ENCODE measurements at places on chromosomes 13 and 19.

GRCh38 chr19:50158577-50158976 lies 4.5 kb downstream of the IZUMO2 start:
- no peak for DNase-seq

DNA sequence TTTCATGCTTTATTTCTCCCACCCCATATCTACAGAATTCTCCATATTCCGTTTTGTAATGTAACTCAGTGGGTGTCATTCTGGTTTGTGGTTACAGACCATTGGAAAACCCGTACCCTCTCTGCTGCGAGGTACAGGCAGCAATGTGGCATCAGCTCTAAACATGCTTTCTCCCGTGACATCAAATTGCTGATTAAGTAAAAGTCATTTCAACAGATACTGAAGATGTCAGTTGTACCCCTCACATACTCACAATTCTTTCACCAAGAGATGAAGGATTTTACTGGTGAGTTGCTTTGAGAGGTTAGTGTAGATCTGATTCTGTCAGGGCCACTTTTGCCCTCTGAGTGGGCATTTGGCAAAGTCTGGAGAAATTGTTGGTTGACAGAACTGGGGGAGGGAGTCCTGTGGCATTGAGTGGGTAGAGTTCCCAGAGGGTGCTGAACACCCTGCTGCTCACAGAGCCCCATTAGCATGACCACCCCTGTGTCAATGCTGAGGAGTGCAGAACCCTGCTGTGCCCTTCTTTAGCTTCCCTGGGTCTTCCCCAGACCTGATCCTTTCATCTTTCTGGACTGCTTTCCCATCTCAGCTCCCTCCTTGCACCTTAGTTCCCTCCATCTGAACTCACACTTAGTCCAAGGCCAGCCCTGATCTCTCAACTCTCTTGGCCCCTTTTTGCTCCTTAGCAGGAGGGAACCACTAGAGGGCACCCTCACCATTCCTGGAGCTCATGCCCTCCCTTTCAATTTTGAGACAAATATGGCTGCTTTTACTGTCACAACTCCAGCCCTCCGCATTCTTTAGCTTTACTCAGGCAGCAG lies 39.9 kb upstream of the CEACAM8 start:
- DNase-seq = peak; percentile 2

- no peak for DNase-seq
Observed at GRCh38 chr19:1745589-1746031, 7.7 kb upstream of the ONECUT3 start.

- no peak for DNase-seq
Observed at GRCh38 chr19:2487842-2488241, 11.9 kb downstream of the GADD45B start.

DNA sequence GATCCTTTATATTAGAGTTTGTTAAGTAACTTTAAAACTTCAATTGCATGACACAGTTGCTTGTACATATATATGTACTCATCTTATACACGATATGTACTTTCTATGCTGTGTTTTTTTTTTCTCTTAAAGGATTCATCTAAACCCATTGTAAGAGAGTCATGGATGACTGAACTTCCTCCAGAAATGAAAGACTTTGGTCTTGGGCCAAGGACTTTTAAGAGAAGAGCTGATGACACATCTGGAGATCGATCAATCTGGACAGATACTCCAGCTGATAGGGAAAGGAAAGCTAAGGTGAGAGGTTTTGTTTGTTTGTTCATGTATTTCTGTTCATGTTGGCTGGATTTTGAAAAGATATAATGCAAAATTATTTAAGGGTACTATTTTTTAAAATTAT lies 26.0 kb downstream of the GPALPP1 start:
- DNase-seq = no peak

DNA sequence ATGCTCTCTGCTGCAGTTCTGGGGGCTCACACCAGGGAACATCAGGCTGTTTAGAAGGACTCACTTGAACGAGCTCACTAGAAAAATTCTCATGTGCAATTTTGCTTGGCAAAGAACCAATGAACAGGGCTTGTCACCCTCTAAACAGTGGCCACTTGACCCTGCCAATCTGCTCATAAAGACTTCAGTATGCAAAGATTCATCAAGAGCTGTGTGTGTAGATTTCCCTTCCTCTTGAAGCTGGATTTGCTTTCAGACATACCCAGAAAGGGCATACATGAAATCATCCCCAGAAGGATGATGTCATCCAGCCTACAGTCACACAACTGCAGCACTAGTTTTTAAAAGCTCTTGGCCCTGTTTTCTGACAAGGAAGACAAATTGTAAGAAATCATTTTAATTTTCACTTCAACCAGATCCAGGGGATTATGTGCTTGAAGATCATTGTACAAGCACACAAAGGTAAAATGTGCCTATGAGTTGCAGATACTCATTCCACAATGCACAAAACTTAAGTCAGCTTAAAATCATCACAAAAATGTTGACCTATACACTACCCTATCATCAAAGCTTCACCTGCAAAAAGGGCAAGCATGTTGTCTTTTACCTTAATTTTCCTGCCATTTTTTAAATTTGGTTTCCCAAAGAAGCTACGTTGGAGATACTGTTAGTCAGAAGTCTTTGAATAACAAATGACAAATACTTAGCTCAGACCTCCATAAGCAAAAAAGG lies 5.2 kb upstream of the STK24 start:
- DNase-seq = no peak

DNA sequence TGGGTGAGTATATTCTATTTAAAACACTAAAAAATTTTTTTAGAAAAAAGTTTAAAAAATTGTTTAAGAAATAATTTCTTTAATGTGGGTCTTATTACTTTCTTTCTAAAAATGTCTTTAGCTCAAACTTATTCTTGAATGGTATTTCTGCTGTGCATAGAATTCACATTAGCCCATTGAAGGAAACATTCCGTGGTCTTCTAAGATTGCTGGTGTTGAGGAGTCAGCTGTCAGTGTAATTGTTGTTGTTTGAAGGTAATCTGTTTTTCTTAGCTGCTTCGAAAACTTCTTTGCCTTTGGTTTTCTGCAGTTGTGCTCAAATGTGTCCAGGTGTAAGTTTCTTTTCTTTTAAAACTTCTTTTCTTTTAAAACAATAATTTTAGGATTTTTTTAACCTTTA lies 85.4 kb upstream of the KLF12 start:
- DNase-seq = no peak

DNA sequence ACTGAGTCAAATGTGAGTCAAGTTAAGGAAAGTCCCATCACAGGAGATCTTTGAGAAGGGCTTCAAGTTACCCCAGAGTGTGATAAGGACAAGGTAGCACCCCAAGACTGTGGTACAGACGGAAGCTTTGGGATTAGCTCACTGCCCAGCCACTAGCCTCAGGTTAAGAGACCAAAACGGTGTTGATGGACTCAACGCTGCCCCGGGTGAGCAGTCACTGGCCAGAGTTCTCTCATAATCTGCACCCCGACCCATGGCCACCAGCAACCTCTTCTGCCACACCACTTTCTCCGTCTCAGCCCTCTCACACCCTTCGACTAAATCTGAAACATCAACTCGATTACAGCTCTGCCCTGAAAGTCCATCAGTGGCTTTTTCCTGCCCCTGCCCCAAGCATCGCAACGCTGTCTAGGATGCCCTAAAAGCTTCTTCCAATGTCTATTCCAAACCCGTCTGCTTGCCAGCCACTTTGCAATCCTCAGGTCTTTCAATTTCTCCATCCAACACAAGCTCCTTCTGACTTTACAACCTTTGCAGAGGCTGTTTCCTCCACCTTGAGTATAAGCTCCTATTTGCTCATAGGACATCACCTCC lies 5.6 kb downstream of the HNRNPL start:
- no peak for DNase-seq

DNA sequence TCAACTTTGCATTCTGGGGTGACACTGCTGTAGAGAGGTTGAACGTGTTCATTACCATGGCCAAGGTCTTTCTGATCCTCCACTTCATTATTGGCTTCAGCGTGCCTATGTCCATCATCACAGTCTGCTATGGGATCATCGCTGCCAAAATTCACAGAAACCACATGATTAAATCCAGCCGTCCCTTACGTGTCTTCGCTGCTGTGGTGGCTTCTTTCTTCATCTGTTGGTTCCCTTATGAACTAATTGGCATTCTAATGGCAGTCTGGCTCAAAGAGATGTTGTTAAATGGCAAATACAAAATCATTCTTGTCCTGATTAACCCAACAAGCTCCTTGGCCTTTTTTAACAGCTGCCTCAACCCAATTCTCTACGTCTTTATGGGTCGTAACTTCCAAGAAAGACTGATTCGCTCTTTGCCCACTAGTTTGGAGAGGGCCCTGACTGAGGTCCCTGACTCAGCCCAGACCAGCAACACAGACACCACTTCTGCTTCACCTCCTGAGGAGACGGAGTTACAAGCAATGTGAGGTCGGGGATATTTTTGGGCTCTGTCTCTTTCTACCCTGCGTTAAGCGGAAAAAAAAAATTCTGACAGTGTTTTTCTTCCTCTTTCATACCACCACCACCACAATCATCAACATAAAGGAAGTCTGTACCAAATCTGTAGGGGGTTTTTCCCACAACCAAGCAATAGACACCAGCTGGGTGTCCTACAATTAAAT lies 29.5 kb downstream of the FPR3 start:
- no peak for DNase-seq

GRCh38 chr13:111505175-111505777 lies 184.8 kb downstream of the TEX29 start:
- DNase-seq = no peak

DNA sequence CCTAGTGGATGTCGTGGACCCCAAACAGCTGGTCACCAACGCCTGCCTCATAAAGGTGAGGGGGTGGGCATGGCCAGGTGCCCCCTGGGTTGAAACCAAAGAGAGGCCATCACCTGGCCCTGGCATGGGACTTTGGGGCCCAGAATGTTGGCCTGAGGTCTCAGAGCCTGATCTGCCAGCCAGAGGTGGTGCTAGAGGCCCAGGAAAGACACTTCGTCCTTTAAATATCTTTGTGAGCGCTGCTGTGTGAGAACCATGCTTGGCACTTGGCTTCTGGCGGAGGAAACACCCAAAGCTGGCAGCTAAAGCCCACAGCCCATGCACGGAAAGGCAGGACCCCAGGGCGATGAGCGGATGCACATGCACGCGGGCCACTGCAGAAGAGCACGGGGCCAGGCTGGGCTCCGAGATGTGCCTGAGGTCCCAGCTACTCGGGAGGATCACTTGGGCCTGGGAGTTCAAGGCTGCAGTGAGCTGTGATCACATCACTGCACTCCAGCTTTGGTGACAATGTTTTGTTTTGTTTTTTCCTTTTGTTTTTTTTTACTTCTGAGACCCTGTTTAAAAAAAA lies 4.3 kb upstream of the ADM5 start:
- no peak for DNase-seq

GRCh38 chr19:16118489-16119033 lies 6.9 kb downstream of the RAB8A start:
- no peak for DNase-seq

- DNase-seq = no peak
Observed at GRCh38 chr19:18301718-18302111, 20.3 kb upstream of the JUND start.

DNA sequence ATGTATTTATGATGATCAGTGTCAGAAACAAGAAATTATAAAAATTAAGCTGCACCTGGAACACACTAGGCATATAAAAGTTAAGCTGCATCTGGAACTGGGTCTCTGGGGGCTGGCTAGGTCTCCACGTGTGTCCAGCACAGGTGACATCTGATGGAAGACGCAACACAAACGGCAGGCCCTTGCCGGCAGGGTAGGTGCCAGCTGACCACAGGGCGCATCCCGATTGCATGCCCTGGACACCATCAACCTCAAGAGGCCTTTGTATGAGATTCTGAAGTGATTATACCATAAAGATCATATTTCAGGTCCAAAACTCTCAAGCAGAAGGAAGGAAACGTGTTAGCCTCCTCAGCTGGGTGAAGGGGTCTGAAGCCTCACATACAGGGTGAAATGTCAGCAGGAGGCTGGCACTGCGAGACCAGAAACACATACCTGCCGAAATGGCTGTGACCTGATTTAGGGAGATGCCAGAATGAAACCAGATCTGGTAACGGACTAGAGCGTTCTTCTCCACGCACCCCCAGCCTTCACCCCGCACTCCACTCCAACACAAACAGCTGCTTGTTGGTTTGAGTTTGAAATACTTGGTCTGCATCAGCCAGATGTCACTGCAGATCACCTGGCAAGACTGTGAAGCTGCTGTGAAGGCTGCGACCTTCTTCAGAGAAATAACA lies 37.3 kb downstream of the COL4A1 start:
- DNase-seq = no peak

DNA sequence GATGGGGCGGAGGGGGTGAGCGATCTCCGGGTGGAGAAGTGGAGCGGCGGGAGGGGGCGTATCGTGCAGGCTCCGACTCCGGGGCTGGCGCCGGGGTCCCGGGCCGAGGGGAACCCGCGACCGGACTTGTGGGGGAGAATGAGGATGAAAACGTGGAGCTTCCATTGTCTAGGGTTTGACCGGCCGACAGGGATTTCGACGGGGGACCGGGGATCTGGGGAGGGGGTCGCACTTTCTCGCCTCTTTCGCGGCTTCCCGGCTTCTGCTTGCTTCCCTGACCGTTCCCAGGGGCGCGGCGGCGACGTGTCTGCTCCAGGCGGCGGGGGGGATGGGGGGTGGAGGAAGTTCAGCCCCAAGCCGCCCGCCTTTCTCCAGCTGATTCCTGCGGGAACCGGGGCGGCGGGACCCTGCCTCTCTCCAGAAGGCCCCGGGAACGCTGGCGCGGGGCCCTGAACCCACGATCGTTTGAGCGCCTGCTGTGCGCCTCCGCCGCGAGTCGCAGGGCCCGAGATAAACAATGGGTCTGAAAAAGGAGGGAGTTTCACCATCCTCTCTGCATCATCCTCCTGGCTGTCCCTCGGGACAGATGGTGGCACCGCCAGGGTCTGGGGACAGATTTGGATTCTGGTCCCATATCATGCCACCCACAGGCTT lies 790 bp downstream of the TPM4 start:
- DNase-seq = no peak

GRCh38 chr13:33206425-33206824 lies 79.1 kb downstream of the STARD13 start:
- DNase-seq = no peak
